DMS153 (cell line): ENCODE measurements at places on chromosomes 6 and 20.

- DNase-seq: peak; percentile 48
Measured at GRCh38 chr20:24018796-24019195, 30.2 kb upstream of the GGTLC1 start.

DNA sequence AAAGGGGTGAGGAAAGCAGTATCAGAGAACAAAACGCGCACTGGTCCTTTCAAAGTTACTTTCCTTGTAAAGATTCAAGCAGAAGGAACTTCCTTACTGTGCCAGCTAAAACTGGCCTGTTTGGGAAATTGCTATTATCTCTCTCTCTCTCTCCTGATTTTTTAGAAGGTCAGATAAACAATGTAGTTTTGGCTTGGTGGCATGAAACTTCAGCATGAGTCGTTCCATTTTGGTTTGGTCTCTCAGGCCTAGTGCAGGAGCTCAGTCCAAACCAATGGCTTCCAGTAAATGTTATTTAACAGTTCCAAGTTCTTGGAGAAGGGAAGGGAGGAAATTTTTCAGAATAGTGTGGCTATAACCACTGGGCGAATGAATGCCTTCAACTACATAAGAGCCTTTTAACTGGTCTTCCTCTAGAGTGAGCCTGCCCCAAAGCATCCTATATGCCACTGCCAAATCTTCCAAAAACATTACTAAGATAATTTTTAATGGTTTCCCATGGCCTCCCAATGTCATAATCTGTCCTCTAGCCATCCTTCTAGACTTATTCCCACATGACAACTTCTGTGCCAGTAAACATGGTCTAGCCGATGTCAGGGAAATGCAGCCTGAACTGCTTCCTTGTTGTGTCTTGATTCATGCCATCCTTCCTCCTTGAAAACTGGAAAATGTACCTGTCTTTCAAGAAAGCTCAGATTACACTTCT lies 9.1 kb upstream of the SNX9 start:
- no peak for DNase-seq

DNA sequence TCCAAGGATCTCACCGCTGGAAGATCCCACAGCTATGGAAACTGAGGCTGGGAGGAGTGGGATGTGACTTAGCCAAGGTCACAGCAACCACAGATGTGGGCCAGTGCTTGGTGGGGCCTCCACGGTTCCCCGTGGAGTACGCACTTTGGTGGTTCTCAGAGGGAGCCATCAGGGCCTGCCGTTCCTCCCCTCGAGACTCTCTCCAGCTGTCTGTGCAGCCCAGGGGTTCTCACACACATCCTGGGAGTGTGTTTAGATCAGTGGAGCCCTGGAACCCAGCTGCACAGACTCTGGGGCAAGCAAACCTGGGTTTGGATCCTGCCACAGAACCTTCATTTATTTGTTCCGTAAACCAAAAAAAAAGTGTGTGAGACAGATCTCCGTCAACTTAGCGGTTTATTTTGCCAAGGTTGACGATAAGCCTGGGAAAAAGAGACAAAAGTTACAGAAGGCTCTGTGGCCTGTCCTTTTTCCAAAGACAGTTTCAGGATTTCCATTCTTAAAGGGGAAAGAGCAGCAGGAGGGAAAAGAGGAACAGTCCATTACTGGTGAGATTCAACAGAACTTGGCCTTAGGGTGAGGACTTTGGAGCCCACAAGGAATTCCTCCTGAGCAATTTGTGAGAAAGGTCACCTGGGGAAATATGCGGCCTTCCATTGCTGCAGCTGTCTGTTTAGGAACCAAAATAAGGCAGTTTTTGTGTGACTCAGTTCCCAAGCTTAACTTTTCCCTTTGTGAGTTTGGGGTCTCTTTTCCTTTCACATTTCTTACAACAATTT lies 13.6 kb upstream of the MYMX start:
- no peak for DNase-seq

GRCh38 chr6:147684906-147685305 lies 176.4 kb downstream of the SAMD5 start:
- DNase-seq: no peak

DNA sequence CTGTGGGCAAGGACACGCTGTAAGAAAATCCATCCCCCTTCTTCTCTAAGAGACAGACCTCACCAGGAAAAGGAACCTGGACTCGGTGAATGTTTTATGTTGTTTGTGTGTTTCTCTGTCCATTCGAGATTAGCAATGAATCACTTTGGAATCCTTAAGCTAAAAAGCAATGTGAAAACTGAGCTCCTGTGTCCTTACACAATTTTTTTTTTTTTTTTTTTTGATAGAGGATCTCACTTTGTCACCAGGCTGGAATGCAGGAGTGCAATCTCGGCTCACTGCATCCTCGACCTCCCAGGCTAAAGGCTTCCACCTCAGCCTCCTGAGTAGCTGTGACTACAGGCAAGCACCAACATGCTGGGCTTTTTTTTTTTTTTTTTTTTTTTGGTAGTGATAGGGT lies 32.1 kb downstream of the BFSP1 start:
- DNase-seq: no peak

GRCh38 chr6:142566628-142567396 lies 265.0 kb downstream of the ADGRG6 start:
- DNase-seq: no peak

GRCh38 chr20:54356801-54357200 lies 118.6 kb upstream of the DOK5 start:
- no peak for DNase-seq

GRCh38 chr20:920311-920710 lies 4.2 kb upstream of the ANGPT4 start:
- no peak for DNase-seq

DNA sequence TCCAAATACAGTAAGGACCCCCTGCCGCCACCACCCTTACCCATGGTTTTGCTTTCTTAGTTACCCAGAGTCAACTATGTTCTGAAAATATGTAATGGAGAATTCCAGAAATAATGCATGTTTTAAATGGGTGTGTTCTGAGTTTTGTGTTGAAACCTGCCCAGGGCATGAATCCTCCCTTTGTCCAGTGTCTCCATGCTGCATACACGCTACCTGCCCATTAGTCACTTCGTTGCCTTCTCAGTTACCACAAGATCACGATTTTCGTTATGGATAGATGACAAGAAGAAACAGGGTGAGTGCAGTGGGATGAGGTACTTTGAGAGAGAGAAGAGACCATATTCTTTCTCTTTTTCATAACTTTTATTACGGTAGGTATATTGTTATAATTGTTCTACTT lies 10.6 kb downstream of the FARS2 start:
- DNase-seq: no peak

DNA sequence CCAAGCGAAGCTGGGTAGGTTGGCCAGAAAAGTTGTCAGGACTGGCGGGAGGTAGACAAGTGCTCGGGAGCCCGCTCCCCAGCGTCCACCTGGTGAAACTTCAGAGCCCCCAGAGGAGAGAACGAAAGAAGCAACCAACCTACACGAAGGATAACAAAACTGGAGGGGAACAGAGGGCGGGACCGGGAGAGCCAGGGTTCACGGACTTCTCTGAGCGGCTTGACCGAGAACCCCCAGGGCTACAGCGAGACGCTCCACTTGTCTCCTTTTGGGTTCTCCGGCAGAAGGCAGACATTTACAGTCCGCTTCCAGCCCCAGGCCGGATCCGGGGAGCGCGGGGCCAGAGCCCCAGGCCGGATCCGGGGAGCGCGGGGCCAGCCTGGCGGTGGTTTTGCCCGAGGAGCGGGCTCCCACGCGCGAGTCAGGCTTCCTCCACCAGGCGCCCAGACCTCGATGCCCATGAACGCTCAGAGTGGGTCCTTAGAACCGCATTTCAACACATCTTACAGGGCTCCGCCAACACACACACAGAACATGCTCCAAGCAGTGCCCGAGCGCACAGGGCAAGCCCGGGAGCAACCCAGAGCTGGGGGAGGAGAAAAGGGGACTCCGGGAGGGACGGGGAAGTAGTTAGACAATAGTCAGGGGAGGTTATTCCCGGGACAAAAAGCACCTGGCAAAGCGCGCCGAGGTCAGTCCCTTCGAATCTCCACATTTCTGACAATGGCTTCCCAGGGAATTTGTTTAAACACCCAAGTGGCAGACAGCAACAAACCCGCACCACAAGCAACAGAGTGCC lies 1.1 kb downstream of the PTPRK start:
- peak; percentile 48 for DNase-seq

GRCh38 chr20:3521852-3522740 lies 51.3 kb downstream of the ATRN start:
- DNase-seq: no peak

DNA sequence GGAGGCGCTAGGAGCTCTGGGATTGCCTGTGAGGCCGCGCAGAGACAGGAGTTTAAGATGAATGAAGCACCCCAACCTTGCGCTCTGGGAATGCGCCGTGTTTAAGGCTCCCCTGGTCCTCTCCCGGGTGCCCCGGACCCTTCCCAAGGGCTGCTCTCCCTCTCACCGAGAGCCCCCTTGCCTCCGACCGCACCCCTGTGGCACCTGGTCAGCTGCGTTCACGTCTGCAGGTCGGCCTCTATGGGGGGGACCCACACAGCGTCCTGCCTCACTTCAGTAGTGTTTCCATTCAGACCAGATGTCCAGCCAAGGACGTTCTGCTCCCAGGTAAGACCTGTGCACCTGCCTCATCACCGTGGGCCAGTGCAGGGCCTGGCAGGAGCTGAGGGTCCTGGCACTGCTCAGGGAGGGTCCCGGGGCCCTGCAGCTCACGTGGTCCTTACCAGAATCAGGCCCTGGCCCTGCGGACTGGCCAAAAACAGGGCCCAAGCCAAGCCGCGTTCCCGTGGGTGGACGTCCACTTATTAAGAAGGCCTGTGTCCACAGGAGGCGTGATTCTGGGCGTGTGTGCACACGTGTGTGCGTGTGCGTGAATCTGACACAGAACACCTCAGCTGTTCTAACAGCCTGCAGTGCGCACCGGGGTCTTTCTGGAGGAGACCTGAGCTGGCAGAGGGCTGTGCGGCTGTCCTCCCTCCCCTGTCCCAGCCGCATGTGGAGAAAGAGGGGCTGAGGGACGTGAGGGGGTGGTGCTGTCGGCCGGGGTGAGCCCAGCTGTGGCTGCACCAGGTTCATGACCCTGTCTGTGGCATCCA lies 79.9 kb upstream of the BHLHE23 start:
- no peak for DNase-seq

DNA sequence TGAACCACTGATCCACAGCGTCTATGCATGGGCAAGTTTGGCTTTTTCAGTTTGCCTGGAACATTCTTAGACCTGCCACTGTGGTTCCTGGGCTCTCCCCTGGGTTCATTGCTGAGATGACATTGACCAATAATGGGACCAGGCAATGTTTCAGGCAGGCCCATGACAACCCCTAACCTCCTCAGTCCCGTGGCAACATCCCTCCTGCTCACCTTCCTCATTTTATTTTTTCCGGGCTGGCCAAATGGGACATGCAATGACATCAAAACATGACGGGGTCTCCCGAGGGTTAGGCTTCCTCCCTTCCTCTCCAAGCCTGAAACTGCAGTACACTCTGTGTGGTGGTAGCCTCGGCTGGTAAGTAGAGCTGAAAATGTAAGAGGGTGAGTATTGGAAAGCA lies 234.0 kb upstream of the RREB1 start:
- no peak for DNase-seq

- DNase-seq: no peak
Measured at GRCh38 chr20:61802721-61803311, 262.9 kb downstream of the TAF4 start.

- no peak for DNase-seq
Measured at GRCh38 chr20:15889061-15889460, 684.2 kb downstream of the KIF16B start.

GRCh38 chr20:33553516-33553915 lies 63.6 kb downstream of the CBFA2T2 start:
- DNase-seq: no peak

DNA sequence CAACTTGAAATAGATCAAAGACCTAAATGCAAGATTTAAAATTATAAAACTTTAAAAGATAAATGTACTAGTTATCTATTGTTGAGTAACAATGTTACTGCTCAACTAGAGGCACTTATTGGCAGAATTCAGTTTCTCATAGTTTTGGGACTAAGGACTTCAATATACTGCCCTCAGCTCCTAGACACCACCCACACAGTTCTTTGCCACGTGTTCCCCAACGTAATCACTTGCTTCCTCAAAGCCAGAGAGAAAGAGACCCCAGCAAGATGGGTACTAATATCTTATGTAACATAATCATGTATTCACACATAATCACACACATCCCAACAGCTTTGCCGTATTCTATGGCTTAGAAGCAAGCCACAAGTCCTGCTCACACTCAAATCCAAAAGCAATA lies 50.3 kb upstream of the SLC22A16 start:
- no peak for DNase-seq

GRCh38 chr6:21390532-21391213 lies 202.9 kb upstream of the SOX4 start:
- DNase-seq: no peak

DNA sequence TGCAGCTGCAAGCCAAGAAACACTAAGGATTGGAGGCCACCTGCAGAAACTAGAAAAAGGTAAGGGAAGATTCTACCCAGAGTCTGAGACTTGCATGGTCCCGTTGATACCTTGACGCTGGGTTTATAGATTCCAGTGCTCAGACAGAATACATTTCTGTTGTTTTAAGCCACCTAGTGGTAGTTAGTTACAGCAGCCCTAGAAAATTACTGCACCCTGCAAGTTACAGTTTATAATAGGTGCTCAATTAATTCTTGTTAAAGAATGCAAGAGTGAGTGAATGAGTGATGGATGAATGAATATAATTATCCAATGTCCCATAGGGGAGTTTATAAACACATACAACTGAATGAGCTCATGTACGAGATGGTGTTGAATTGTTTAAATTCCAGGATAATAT lies 453.1 kb upstream of the SLC35B3 start:
- DNase-seq: no peak

DNA sequence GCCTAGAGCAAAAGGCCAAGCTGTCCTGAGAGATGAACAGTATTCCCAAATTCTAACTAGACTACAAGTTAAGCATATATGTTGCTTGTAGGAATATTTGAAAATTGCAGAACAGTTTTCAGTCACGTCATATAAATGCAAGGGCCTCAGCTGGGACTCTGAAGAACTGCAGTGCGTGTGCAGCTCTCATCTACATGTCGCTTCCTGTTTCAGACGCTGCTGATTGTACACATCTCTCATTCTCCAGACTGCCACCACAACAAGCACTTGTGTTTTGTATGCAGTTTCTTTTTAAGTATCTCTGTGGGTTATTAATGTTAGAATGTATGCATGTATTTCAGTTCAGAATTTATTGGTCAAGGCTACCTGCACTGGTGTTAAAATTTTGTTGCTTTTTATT lies 119.7 kb downstream of the MAP3K4 start:
- DNase-seq: no peak

- DNase-seq: peak; percentile 8
Measured at GRCh38 chr6:127539272-127539671, 20.1 kb upstream of the MTCL3 start.
